ENCODE measurements at places on chromosomes 4 and X.

DNA sequence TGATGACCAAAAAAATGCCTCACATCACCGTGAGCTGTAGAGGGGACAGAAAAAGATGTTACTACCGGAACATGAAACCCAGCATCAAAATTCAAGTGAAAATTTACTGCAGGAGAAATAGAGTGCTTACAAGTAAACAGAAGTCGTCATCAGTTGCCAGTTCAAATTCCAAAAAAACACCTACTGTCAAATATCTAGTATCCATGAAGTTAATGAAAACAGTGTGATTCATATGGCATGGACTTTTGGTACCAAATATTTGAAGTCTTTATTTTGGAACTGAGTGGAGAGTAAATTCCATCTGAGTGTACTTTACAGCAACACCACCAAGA, 388.9 kb upstream of the SPOCK3 start:
- no peak for DNase-seq

- DNase-seq: no peak
Measured at GRCh38 chr4:6055436-6055835, 37.2 kb upstream of the C4orf50 start.

DNA sequence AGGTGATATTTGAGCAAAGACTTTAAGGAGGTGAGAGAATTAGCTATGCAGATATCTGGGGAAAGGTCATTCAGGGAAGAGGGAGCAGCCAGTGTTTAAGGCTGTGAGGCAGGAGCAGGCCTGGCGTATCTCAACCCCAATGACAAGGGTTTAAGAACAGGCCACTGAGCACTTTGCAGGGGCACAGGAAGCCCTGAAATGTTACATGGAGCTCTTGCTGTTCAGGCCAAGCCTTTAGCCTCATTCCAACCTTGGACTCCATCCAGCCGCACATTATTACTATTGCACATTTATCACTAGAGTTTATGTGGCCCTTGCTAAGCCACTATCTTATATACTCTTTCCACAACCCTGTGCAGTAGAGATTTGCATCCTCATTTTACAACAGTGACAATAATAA, 114.0 kb downstream of the EFNB1 start:
- no peak for DNase-seq

DNA sequence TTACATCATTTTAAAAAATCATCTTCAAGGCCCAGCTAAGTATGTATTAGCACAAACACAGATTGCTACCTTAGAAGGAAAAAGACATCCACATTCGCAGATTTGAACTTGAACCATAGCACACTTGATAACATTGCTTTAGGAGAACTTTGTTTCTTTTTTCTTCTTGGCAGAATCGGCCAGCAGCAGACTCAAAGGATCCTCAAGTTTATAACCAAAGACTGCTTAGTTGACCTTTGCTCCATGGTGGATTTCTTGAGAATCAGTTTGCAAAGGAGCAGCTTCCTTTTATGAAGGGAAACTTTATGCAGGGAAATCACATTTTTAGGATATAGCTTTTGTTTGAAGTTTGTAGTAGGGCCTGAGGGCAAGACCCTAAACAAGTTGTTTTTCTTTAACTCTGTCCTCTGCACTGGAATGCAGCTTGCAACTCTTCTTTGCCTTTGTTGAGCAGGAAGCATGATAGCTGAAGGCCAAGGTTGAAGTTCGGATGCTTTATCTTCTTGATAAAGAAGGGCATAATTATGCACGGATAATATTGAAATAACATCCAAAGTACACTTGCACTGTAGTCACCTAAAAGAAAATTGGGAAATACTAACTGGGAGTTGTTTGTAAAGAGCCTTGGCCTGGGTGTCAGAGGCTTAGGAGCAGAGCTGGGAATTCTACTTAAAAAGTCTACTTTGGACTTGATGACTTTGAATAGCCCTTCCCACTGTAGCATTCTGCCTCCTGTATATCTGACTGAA, 78.4 kb downstream of the CDS1 start:
- no peak for DNase-seq

GRCh38 chrX:18173494-18174180, 47.0 kb downstream of the BEND2 start:
- DNase-seq: no peak

- DNase-seq: no peak
Measured at GRCh38 chr4:113524096-113524495, 237.4 kb downstream of the CAMK2D start.

DNA sequence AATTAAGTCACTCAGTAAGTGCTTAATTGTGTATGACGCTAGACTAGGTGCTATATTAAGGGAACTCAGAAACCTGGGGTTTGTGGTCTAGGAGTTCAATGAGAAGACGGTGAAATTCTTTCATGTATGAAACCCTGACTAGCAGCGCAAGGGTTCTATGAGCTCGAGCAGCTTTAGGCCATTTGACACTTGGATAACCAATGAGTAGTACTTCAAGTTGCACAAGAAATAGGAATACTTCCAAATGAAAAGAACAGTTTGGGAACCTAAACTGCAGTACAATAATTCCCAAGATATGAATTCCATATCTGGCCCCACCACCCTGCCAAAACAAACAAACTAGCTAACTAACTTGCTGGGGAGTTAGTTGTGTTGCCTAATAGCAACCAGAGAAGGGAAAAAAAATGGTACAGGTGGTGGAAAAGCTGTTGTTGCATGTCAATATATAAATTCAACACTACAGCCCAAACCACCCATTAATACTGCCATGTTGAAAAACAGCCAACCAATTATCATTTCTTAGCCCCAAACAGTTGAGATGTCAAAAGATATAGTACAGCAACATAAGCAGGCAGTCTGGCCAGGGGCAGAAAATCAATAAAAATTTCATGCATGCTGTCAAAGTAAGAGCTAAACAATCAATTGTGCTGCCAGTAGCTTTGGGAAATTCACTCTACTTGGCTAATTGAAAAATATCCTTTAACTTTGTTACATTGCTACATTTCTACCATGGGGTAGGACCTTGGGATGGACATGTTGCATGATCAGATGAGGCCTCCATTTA, 54.6 kb upstream of the MCF2 start:
- DNase-seq: no peak

- DNase-seq: no peak
Measured at GRCh38 chr4:74540193-74540592, 95.3 kb downstream of the AREG start.

- no peak for DNase-seq
Measured at GRCh38 chr4:17323554-17324385, 188.1 kb downstream of the QDPR start.

GRCh38 chr4:176735300-176735699, 57.4 kb downstream of the VEGFC start:
- DNase-seq: no peak

DNA sequence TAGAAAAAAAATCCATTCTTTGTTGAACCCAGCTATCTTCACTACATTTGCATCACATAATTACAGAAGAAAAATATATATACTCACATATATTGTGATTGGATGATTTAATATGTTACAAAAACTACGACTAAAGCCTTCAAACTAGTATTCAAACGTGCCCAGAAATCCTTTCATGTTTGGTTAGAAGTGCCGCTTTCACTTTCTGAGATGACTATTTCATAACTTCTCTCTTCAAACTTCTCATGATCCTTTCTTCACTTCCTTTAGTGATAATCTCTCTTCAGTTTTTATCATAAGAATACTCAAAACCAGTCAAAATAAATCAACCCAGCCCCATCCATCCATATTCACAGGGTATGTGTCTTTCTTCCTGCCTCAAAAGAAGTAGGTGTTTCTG, 50.8 kb upstream of the NAF1 start:
- no peak for DNase-seq

- DNase-seq: no peak
Measured at GRCh38 chrX:28188526-28188925, 207.3 kb upstream of the DCAF8L1 start.

- DNase-seq: no peak
Measured at GRCh38 chrX:45400027-45400779, 199.5 kb upstream of the DIPK2B start.

- DNase-seq: no peak
Measured at GRCh38 chr4:17310269-17310652, 201.6 kb downstream of the QDPR start.

DNA sequence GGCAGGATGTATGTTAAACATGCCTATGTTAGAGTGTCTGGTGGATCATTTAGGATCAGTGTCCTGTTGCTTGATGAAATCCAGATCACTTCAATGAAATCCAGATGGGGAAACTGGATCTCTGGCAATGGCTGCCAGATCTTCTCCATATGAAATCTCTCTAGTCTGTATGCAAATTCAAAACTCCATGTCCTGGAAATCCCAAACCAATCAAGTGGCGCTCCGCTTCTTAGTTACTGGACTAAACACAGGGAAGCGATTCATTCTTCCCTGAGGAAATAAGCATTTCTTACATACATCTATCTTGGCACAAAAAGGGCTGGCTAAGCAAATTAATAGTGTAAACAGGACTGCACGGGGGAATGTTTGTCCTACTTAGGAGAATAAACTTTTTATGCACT, 94.9 kb downstream of the HDAC8 start:
- DNase-seq: no peak

GRCh38 chrX:23911126-23911835, 3.5 kb downstream of the CXorf58 start:
- no peak for DNase-seq

GRCh38 chr4:1193206-1194009, 21.0 kb upstream of the SPON2 start:
- no peak for DNase-seq

DNA sequence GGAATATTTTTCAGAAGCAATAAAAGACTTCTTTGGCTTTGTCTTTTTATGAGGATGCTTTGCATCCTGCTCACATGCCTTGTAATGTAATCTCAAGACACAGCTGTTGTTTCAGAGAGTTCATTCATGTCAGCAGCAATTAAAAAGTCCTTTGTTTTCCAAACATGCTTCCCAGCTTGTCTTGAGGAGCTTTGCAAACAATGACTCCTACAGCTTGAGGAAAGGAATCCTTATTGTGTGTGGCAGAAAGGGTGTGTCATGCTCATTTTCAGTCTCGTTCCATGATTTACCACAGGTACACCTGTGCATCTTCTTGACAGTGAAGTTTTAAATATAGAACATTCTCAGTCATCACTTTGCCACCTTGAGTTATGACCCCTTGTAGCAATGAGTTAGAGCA, 139.2 kb upstream of the AADAT start:
- DNase-seq: no peak

DNA sequence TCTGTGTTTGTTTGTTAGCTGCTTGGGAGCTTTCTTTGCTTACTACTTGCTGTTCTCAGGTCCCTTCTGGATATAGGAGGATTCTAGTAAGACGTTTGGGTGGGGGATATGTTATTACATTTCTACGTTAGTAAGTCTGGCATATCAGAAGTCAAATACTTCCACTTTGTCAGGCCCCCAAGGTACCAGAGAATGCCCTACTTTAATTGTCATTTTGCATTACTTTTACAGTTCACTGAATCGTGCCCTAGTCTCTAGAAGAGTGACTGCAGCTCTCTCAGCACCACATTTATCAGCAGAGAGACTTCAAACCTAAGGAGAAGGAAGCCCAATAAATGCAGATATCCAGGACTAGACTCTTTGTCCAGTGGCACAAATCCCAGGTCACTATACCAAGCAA, 54.4 kb downstream of the PCDH19 start:
- DNase-seq: no peak

- no peak for DNase-seq
Measured at GRCh38 chr4:56215901-56216300, 171.4 kb downstream of the AASDH start.

DNA sequence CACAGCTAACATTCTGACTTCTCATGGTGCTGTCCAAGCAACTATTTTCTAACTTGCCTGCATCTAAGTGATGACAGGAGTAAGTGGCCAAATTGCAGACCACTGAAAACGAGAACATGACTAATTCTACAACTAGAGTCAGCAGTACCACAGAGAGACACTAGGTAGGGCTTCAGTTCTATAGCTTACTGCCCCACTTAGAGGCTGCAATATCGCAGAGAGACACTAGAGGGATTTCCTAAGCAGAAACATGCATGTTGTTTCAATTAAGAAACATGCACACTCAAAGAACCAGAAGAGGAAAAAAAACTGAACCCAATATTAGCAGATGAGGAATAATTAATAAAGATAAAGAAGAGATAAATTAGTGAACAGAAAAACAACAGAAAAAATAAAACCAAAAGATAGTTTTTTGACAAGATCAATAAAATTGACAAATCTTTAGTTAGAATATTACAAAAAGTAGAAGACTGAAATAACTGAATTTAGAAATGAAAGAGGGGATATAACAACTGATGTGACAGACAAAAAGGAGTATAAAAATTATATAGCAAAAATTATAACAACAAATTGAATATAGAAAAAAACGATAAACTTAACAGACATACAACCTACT, 100.8 kb downstream of the SPIN4 start:
- DNase-seq: no peak

DNA sequence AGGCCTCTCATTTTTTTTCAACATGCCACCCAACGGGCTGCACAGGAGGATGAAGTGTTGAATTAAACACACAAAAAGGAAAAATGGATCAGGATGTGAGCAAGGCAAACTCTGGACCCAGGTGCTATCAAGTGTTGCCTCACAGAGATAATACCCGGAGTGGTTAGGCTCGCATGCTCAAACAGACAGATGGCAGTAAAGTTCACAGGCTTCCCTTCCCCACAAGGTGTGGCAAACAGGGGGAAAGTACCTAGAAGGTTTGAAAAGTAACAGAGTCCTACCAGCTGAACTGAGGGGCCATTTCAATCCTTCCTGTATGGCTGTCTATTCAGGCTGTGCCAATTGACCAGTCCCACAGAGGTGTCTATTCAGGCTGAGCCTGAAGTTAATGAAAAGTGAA, 123.9 kb upstream of the GC start:
- no peak for DNase-seq
